Muscle of arm (tissue), 14 donors: ENCODE measurements at places on chromosomes 2 and 18. TPM values are rescaled to one million over a fixed set of nuclear protein-coding genes. Genes with fewer than 3 reads are reported as not detected.

SLC66A3 gene
- 15.5 TPM for polyA plus RNA-seq

OTX1 gene
- polyA plus RNA-seq = not detected

DNA sequence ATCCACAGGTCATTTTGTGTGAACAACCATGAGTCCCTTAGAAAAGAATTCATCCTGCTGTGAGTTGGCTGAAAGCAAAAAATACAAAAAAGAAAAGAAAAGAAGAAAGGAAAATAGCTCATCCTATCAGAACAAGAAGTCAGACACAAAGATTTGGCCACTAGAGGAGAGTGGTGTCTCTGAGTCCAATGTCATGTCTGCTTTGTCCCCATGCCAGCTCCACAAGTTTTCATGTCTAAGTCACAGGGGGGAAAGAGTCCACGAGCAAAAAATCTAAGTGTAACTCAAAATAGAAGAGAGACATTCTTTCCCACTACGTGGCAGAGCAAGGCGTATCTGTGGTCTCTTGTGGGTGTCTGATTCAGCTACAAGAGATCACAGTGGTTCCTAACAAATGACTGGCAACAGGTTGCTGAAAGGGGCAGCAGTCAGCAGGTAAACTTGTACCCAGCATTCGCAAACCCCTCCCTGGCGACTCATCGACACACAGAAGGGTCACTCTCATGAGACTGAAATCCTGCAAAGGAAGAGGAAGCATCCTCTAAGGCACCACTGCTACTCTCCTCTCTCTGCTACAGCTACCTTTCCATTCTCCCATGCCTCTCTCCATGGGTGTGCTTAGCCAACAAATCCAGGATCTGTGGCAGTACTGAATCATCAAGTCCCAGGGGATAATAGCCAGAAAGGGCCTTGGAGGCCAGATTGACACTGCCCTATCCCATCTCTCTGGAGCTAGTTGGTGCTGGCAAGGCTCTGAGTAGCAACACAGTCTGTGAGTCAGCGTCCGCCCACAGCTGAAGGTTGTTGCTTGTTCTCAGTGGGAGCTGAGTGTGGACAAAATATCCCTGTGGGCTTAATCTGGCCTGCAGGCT, 123.0 kb upstream of the SLC39A10 start:
- no peak for DNase-seq

CENPA gene
- 11.1 TPM for polyA plus RNA-seq

DNA sequence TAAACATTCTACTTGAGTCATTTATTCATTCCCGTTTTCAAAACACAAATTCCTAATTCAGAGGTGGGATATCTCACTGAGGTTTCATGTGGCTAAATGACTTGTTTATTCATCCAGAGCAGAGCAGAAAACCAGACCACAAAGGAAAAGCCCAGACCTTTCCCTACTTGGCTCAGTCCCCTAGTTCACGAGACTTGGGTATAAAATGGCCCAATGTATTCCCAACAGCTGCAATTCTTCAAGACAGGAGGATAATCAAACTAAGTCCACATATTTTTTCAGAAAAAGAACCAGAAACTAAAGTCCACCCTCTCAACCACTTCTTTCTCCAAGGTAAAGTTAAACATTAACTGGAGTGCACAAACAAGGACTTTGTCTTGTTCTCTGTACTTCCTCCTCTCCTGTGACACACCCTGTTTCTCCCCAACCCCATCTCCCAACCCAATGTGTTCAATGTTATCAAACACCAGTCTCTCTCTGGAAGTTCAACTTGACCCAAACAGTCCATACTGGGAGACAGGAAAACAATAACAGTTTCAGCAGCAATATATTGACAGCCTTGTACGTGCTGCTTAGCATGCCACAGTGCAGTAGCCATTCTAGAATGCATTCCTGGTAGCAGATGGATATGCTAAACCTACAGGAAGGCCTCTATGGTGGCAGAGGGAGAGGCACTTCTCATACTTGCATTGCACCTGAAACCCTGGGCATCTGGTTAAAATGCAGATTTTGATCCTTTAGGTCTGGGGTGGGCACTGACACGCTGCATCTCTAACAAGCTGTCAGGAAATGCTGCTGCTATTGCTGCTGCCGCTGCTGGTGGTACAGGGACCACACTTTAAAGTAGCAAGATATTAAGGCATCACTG, 110.7 kb downstream of the INO80D start:
- DNase-seq = no peak

KCNK3 gene
- polyA plus RNA-seq = 0.98 TPM

DNA sequence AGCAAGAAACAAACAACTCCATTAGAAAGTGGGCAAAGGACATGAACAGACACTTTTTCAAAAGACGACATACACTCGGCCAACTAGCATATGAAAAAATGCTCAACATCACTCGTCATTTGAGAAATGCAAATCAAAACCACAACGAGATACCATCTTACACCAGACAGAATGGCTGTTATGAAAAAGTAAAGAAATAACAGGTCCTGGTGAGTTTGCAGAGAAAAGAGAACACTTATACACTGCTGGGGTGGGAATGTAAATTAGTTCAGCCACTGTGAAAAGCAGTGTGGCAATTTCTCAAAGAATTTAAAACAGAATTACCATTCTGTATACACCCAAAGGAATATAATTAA, 130.5 kb downstream of the PLCL1 start:
- no peak for DNase-seq

DNA sequence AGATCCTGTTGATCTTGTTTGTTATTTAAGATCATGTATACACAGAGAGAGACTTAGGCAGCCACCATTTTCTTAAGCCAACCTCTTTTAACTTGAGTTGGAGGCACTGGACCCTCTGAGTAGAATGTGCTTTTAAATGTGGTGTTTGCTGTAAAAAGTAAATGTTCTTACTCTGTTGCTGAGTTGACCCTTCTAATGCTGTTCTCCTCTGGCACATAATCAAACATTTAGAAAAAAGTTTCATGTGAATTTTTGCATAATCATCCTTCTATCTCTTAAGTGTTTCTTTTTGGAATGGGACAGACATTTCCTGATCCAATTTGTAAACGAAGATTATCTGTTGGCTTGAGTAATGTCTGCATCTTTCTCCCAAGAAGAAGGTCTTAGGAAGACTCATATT, 255.1 kb upstream of the ETAA1 start:
- DNase-seq = no peak

RNU2-63P gene
- polyA plus RNA-seq = not detected

RUFY4 gene
- not detected for polyA plus RNA-seq
